NCI-H1417 (cell line): ENCODE measurements at places on chromosomes 1 and 21.
A peak's percentile ranks its signal among the peaks of the same experiment; 100 is the strongest.

- DNase-seq = peak; percentile 17
Observed at GRCh38 chr1:183837062-183837461, 32.1 kb downstream of the RGL1 start.

DNA sequence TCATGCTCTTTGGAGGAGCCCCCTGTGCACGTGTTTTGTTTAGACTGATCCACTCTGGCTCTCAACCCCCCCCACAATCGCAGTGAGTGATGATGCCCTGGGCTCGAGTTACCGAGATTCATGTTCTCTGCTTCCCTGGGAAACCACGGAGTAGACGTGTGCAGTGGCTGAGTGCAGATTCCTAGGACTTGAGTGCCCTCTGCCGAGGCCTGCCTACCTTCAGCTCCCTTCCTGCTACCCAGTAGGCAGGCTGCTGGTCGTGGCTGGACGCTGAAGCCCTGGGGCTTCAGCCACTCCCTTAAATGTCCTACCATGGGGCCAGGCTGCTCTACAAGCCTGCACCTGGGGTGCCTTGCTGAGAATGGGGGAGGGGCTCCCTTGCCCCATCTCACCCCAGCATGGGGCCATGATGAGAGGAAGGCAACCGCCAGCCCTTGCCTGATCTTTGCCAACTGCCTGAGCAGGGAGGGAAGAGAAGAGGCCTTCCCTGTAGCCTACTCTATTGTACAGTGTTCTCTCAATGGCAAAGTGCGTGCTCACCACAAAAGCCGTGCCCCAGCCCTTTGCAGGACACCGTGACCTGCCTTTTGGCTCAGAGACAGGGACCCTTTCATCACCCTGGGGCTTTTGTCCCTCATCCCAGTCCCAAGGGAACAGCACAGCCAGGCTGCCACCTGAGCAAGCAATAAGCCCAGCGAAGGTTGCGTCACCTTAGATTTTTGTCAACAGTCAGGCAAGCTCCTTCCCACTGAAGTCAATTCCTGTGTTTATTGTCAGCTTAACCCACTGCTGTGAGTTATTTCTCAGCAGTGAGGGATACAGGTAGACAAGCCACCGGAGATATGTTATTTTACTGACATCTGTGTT lies 4.1 kb upstream of the GRIK3 start:
- peak; percentile 99 for DNase-seq

GRCh38 chr1:230994860-230995259 lies 16.0 kb downstream of the ARV1 start:
- no peak for DNase-seq

GRCh38 chr1:94646786-94647555 lies 105.4 kb upstream of the F3 start:
- no peak for DNase-seq

DNA sequence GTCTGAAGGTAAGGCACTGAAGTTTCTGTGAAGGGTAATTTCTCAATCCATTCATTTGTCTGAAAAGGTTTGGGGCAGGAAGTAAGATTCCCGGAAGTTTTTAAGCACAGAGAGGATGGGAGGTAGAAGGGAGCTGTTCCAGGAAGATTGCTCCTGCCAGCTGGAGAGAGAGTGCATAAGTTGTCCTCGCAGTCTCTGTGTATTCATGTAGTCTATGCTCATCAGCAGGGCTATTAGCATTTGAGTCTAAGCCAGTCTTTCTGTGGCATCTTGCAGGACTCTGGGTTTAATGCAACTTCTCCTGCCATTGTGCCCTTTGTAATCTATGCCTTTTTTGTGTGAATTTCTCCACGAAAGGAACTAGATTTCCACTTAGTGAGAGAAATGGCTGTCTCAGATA lies 140.8 kb upstream of the FGGY start:
- no peak for DNase-seq

- peak; percentile 47 for DNase-seq
Observed at GRCh38 chr1:232627645-232628334, 2.1 kb downstream of the SIPA1L2 start.

DNA sequence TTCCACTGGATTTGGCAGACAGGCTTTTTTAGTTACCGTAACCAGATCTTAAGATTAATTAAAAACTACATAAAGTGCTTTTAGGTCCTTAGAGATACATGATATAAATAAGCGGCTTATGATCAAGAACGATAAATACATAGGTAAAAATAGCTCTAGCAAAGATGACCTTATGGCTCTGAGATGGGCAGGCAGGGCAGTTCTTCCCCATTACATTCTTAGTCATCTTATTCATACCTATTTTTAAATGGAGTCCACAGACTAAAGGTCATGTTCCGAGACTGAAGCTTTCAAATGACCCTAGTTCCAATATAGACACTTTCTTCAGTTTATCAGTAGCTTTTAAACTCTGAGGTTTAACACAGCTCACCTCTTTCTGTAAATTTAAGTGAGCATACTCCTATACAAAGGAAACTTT lies 4.3 kb downstream of the MCL1 start:
- no peak for DNase-seq

DNA sequence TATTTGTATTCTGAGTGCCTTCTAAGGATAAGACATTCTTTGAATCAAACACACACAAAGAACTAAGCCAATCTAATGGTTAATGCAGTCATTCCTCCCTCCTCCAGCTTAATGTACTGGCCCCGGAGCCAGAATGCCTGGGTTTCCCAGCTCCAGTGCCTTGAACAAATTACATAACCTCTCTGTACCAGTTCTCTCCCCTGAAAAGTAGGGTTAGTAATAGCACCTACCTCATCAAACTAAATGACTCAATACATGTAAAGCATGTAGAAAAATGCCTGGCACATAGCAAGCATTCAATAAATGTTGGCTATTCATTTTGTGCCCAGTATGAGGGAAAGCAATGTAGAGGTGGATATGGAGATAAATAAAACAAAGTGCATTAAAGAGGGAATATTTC lies 14.0 kb downstream of the C1orf52 start:
- DNase-seq = no peak

GRCh38 chr1:215958841-215959240 lies 391.7 kb downstream of the KCTD3 start:
- DNase-seq = no peak

GRCh38 chr21:16504281-16504680 lies 774.5 kb downstream of the USP25 start:
- DNase-seq = no peak

GRCh38 chr1:41588334-41588875 lies 103.9 kb upstream of the EDN2 start:
- DNase-seq = no peak

DNA sequence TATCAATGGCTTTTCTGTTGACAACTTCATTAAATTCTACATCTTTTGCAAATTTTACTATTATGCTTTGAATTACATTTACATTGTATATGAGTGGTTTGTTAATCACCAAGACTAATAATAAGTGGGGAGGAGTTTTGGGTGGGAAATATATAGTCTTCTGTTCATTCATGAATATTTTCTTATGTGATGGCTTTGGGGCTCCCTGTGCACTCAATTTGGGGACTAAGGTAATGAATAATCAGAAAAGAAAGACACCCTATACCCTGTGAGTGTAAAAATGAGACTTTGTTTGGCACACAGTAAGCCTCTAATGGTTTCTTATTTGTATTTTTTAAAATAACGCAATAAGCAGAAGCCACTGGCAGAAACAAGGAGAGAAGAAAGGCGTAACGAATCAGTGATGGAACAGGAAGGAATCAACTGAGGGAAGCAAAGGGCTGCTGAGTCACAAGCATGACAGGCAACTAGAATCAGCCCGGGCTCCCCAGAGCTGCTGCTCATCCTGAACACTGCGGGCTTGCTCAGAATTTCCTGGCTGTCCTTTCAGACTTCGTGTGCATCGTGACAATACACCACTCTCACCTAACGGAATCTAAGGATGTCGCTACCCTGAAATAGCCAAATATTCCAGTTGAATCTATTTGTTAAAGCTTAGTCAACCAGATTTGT lies 20.8 kb upstream of the RGS2 start:
- no peak for DNase-seq

GRCh38 chr1:164191191-164191590 lies 367.8 kb upstream of the PBX1 start:
- DNase-seq = no peak

DNA sequence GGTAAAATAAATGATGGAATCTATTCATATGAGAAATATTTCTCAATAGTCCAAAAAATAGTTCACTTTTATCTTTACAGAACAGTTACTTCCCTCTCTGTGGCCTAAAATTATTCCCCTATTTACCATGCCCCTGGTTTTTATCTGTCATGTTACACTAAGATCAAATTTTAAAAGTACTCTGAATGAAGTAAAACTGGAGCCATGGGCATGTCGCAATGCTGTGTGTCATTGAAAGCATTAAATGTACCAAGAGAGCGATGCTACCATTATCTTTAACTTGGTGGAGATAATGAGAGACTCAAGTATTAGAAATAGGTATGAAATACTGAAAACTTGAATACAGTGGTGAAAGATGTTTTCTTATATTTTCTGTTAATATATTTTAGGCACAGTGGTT lies 146.2 kb downstream of the KCNT2 start:
- DNase-seq = no peak

- DNase-seq = no peak
Observed at GRCh38 chr1:230431527-230431926, 5.4 kb upstream of the PGBD5 start.

- DNase-seq = peak; percentile 21
Observed at GRCh38 chr1:67735806-67736627, 51.0 kb downstream of the GADD45A start.

DNA sequence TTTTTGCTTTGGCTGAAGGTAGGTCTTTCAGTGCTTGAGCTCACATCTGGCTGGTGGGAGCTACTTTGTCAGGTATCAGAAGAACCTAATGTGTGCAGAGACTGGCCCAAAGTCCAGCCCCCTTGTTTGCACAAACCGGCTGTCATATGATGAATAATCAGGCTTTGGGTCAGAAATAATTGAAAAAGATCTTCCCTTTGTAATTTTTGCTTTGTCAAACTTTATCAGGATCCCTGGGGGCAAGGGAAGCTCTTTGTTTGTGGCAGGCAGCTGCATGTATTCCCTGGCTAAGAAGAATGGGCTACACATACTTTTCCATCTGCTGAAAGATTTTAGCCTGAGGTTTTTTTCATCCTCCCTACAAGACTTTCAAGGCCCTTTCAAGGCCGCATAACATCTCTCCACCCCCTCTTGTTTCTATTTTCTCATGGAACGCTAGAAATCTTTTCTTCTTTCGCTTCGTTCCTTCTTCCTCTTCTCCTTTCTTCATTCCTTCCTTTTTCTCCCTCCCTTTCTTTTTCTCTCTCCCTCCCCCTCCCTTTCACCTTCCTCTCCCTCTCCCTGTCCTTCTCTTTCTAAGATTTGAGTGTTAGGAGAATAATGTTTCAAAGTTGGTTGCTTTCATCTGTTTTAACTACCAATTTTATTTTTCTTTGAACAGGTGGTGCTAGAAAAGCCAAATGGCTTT lies 25.5 kb downstream of the TUFT1 start:
- DNase-seq = no peak

DNA sequence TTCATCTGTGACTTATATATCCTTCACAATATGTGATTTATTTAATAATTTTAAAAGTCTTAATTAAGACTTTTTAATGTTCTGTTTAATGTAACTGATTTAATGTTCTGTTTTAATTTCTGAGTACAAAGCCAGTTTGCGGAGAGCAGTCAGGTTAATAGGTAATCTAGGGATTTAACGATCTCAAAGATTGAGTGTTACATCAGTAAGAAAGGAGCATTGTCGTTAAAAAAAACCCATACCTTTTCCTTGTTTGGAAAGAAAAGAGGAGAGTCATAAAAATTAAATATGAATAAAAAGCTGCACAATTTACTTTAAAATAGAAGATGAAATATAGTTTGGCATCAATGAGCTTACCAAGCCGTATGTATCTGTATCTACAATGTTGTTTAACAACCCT lies 621.4 kb downstream of the KIF26B start:
- no peak for DNase-seq
